GM12878 (cell line): ENCODE measurements at places on chromosomes 4 and X.

GRCh38 chr4:2359591-2360395 lies 58.7 kb downstream of the ZFYVE28 start:
- DNase-seq, result no peak

DNA sequence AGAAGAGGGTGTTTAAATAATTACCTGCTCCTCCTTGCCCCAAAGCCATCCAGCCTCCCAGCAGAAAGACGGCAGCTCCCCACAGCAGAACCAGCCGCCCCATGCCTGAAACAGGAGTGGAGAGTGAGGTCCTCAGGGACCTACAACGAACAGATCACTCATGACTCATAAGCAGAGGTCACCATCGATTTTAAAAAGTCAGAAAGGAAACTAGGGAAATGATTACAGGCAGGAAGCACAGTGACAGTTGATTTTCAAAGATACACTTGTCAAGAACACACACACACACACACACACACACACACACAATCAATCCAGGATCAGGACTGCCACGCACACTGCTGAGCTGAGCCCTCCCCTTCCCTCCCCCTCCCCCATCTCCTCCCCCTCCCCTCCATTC lies at the start of gene CRLF2:
Gene CRLF2, minus strand, starts transcription at position 118 of the 400 bp plus-strand sequence. Its CDS starts 15 bp downstream, at position 103.
- DNase-seq, result peak; percentile 77

DNA sequence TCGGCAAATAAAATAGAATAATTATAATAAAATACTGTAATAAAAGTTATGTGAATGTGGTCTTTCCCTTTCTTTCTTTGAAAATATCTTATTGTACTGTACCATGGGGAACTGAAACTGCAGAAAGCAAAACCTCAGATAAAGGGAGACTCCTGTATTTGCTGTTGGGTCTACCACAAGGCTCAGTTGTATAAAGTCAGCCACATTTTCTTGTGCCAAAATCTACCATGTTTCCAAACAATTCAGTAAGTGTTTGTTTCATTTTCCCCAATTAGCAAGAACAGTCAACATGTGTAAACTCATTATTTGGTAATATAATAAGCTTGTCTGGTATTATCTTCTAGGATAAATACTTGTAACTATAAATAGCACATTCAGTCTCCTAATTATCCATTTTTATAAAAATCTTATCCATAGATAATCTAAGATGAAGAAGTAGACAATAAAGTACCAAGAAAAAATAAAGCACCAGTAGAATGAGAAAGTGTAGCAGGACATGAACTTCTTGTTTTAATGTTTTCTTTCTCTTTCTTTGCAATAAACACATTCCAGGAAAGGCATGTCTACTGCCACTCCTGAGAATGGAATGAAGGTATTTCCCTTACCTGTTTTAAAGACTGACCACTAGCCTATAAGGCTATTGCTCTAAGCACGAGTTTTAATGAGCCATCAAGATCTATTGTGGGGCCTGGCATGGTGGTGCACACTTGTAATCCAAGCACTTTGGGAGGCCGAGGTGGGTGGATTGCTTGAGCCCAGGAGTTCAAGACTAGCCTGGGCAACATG lies 15.0 kb upstream of the OTUD4 start:
- no peak for DNase-seq

DNA sequence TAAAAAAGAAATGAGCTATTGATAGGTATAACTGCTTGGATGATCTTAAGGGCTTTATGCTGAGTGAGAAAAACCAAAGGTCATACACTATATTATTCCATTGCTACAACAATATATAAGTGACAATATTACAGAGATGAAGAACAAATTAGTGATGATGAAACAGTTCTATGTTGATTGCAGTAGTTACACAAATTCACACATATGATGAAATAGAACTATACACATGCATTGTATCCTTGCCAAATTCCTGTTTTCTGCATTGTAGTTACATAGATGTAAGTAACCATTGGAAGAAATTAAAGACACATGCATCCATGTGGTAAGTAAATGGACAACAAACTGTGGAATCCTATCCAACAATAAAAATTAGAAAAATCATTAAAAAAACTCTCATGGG lies 76.5 kb downstream of the CENPC start:
- no peak for DNase-seq

GRCh38 chrX:139936259-139936658 lies 3.4 kb upstream of the ATP11C start:
- DNase-seq, result no peak

GRCh38 chr4:126207910-126208309 lies 893.2 kb downstream of the FAT4 start:
- DNase-seq, result no peak

- DNase-seq, result no peak
Observed at GRCh38 chrX:42695800-42696358, 82.1 kb downstream of the PPP1R2C start.
